ENCODE measurements at places on chromosomes 16 and 17. TPM values are rescaled to one million over a fixed set of nuclear protein-coding genes. Genes with fewer than 3 reads are reported as not detected.

Gene SEPTIN12
- total RNA-seq = not detected

Gene MVP
- total RNA-seq = 467 TPM

Gene GPR142
- 0.31 TPM for total RNA-seq

Gene CDK5R1
- 0.61 TPM for total RNA-seq

All from left colon (tissue), 2 donors.